Gastrocnemius medialis (tissue), 4 donors: ENCODE measurements at places on chromosomes 16 and 17. TPM values are rescaled to one million over a fixed set of nuclear protein-coding genes. Genes with fewer than 3 reads are reported as not detected.

DNA sequence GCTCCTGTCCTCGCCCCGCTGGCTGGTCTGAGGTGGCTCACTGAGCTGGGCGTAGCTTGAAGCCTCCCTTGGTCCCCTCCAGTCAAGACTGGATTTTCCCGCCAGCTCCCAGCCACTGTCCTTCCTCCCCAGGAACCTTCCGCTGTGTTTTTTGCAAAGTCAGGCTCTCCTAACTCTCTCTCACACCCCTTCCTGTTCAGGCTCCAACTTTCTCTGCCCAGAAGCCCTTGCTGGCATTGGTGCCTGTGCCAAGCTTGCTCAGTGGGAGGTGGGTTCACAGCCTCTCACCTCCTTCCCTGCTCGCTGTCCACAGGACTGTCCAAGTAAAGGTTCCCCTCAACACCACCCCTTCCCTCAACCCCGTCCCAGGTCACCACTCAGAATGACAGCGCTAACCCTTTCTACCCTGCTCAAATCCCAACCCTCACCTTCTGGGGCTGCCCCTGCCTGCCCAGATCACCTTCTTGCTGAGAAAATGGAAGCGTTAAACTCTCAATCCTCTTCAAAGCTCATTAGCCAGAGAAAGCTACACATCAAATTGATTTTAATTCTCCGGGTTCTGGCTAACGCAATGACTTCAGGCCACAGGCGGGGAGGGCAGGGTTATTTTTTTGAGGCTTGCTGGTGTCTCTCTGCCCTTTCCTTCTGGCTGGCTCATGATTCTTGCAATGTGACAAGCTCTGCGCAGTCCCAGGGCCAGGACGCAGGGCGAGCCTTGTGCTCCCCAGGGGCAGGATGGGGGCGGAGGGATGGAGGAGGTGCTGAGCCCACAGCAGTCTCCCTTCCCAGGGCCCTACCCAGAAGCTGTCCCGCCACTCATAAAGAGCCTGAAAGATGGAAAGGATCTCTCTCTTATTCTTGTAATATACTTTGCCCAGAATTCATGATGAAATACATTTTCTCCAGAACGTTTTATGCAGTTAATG is 357.2 kb upstream of the TNRC6C start:
- no peak overlapping the region for H3K4me3 ChIP-seq
- H3K36me3 ChIP-seq: no peaks in the 10 kb centered on the region
- H3K27ac ChIP-seq: peak overlapping the region; percentile 99
- DNase-seq: peak; percentile 68

Gene ST6GALNAC2
- 13.6 TPM for total RNA-seq

GRCh38 chr16:51024703-51025102 is 126.4 kb downstream of the SALL1 start:
- H3K4me1 ChIP-seq: no peaks in the 10 kb centered on the region
- H3K4me3 ChIP-seq: no peak overlapping the region
- H3K27me3 ChIP-seq: no peaks in the 10 kb centered on the region
- DNase-seq: no peak

Gene ZNF768
- total RNA-seq: 118 TPM

Gene CCL22
- not detected for total RNA-seq

Gene SLC38A8
- total RNA-seq: not detected

GRCh38 chr16:14199624-14200023 is 128.5 kb downstream of the MRTFB start:
- peaks cover 7% of the 10 kb centered on the region for H3K4me1 ChIP-seq
- H3K27me3 ChIP-seq: no peaks in the 10 kb centered on the region
- no peaks in the 10 kb centered on the region for H3K36me3 ChIP-seq
- H3K4me3 ChIP-seq: no peak overlapping the region

DNA sequence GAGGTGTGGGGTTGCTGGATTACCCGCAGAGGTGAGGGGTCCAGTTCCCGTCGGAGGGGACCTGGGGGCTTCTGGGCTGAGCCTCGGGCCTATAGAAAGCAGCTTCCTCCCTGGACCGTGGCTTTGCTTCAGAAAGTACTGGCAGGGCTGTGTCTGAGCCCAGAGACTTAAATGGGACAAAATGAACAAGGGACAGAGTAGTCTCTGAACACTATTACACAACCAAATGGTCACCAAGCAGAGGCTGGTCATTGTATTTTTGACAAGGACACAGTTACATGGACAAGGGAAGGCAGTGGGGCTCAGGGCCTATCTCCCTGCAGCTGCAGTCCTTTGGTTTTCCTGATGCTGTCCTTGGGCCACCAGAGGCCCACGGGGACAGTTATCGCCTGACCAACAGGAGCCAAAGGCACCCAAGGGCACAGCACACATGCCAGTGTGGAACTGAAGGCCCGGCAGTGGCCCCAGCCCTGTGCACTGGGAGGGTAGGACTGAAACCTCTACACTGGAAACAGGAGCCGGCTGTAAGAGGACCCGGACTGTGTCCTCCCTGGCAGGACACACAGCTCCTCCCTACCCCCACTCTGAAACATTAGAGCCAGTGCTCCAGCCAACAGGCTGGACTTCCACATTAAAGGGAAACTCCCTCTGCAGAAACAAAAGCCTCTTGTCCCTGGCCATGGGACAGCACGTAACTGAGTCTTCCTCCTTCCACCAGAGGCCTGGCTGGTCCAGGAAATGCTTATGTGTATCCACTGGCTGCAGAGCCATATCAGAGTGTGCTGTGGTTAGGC is 26.0 kb upstream of the ERN1 start:
- H3K36me3 ChIP-seq: no peaks in the 10 kb centered on the region
- no peaks in the 10 kb centered on the region for H3K27me3 ChIP-seq
- DNase-seq: peak; percentile 98
- H3K4me1 ChIP-seq: peaks cover 96% of the 10 kb centered on the region
- peak overlapping the region; percentile 99 for H3K27ac ChIP-seq

- no peaks in the 10 kb centered on the region for H3K27me3 ChIP-seq
- H3K4me1 ChIP-seq: peaks cover 8% of the 10 kb centered on the region
- no peak overlapping the region for H3K4me3 ChIP-seq
- DNase-seq: no peak
- H3K36me3 ChIP-seq: no peaks in the 10 kb centered on the region
Measured at GRCh38 chr17:40430272-40431230, 12.7 kb upstream of the IGFBP4 start.

GRCh38 chr16:84876873-84877606 is 57.3 kb downstream of the CRISPLD2 start:
- no peaks in the 10 kb centered on the region for H3K4me1 ChIP-seq
- no peaks in the 10 kb centered on the region for H3K27me3 ChIP-seq
- no peak overlapping the region for H3K27ac ChIP-seq
- no peak for DNase-seq

- no peaks in the 10 kb centered on the region for H3K36me3 ChIP-seq
- peaks cover 18% of the 10 kb centered on the region for H3K4me1 ChIP-seq
- H3K27me3 ChIP-seq: no peaks in the 10 kb centered on the region
- peak within 1 kb of the TSS; percentile 80 for H3K4me3 ChIP-seq
- peak within 1 kb of the TSS; percentile 94 for H3K27ac ChIP-seq
Measured at GRCh38 chr16:30786936-30787612, at the start of gene ZNF629. Gene ZNF629 (minus strand): TSS chr16:30787205. CDS start chr16:30784482, 2,723 bp downstream.

GRCh38 chr17:6191405-6192324 is 121.5 kb downstream of the WSCD1 start:
- H3K27me3 ChIP-seq: no peaks in the 10 kb centered on the region
- no peaks in the 10 kb centered on the region for H3K36me3 ChIP-seq
- H3K4me3 ChIP-seq: no peak overlapping the region
- H3K27ac ChIP-seq: no peak overlapping the region
- no peaks in the 10 kb centered on the region for H3K4me1 ChIP-seq

GRCh38 chr16:27539636-27540035 is 10.1 kb downstream of the GTF3C1 start:
- H3K27ac ChIP-seq: no peak overlapping the region
- peaks cover 94% of the 10 kb centered on the region for H3K36me3 ChIP-seq
- no peak for DNase-seq
- no peaks in the 10 kb centered on the region for H3K27me3 ChIP-seq

- no peaks in the 10 kb centered on the region for H3K27me3 ChIP-seq
- no peak overlapping the region for H3K4me3 ChIP-seq
- no peaks in the 10 kb centered on the region for H3K36me3 ChIP-seq
- no peak for DNase-seq
Measured at GRCh38 chr16:46947900-46948547, 25.4 kb downstream of the DNAJA2 start.

DNA sequence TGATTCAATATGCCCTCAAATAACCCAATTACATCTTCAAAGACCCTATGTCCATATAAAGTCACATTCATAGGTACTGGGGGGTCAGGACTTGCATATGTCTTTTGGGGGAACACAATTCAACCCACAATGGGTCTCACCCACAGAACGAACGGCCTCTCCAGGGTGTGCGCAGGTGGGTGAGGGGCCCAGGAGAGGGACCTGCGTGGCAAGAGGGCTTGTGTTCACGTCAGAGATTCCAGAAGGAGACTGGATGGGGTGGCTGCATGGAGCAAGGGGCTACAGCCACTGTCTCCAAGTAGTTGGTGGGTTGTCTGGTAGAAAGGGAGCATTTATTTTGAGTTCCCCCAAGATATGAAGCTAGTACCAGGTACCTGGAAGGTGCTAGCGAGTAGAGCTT is 212.2 kb downstream of the SEC14L1 start:
- H3K4me3 ChIP-seq: no peak overlapping the region
- no peaks in the 10 kb centered on the region for H3K36me3 ChIP-seq
- no peak for DNase-seq
- no peaks in the 10 kb centered on the region for H3K27me3 ChIP-seq
- H3K27ac ChIP-seq: peak overlapping the region; percentile 62

DNA sequence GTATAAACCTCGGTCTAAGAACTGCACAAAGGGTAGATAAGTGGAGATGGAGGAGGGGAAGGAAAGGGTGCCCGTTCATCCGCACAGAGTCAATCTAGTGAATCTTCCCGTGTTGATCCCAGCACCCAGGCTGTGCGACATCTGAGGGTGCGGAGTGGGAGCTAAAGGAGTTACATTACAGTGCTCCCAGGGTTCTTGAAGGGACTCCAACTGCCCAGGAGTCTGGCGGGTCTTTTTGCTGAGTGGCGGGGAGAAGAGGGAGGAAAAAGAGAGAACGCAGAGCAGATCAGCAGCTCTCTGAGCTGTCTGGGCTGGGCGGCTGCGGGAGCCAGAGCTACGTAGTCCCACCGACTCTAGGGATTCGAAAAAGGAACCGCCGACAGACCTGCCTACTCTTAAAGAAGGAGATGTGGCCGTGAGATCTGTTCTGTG is 1.6 kb upstream of the CA10 start:
- peaks cover 46% of the 10 kb centered on the region for H3K27me3 ChIP-seq
- peaks cover 8% of the 10 kb centered on the region for H3K4me1 ChIP-seq
- DNase-seq: no peak
- no peak overlapping the region for H3K27ac ChIP-seq
- no peaks in the 10 kb centered on the region for H3K36me3 ChIP-seq

DNA sequence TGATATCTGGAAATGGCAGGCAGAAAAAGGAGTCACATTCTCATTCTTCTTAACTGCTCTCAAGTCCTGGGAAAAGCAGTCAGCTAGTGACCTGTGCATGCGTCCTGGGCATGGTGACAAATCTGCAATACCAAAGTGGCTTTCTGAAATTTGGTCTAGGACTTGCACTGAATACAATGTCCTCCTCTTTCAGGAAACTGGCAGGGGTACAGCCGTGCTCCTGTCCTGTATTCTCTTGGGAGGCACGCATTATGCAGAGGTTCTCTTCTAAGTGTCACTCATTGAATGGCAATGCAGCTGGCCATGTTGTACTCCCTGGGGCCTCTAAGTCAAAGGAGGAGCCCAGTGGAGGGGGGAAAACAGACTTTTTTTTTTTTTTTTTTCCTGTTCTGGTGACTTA is 10.6 kb downstream of the PHF12 start:
- DNase-seq: peak; percentile 81
- H3K4me1 ChIP-seq: peaks cover 92% of the 10 kb centered on the region
- H3K36me3 ChIP-seq: no peaks in the 10 kb centered on the region
- H3K27me3 ChIP-seq: no peaks in the 10 kb centered on the region
- peak overlapping the region; percentile 96 for H3K27ac ChIP-seq
- H3K4me3 ChIP-seq: no peak overlapping the region

- no peak overlapping the region for H3K27ac ChIP-seq
- no peak for DNase-seq
- no peaks in the 10 kb centered on the region for H3K4me1 ChIP-seq
- no peaks in the 10 kb centered on the region for H3K27me3 ChIP-seq
- H3K36me3 ChIP-seq: no peaks in the 10 kb centered on the region
Measured at GRCh38 chr17:49382556-49382955, 20.5 kb upstream of the ZNF652 start.

Gene PRSS33
- not detected for total RNA-seq

DNA sequence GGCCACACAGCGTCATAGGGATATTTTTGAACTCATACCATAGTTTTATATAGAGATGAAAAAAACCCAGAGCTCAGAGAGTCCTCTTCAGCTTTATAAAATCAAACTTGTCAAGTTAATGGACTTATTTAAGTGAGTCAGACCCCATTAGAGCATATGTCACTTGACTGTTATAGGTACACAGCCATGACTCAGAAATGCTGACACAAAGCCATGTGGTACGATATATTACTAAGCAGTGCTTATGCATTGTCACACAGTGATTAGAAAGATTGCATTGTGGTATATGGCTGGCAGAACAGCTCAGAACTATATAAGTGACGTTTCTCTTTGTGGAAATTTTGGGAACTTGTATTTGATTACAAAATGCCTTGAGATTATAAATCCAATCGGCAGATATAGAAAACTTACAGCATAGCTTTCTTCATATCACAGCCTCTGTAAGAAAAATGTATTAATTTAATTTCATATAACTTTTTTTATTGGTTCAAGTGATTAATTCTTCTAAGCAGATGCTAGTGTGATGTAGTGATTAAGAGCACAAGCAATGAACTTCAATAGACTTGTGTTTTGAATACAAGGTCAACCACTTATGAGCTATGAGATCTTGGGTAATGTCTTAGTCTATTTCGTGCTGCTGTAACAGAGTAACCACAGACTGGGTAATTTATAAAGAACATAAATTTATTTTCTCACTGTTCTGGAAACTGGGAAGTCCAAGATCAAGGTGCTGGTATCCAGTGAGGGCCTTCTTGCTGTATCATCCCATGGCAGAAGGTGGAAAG is 25.8 kb upstream of the GINS3 start:
- no peaks in the 10 kb centered on the region for H3K4me1 ChIP-seq
- H3K36me3 ChIP-seq: no peaks in the 10 kb centered on the region
- no peaks in the 10 kb centered on the region for H3K27me3 ChIP-seq
- DNase-seq: no peak
- no peak overlapping the region for H3K4me3 ChIP-seq

Gene SOX9
- 0.31 TPM for total RNA-seq

GRCh38 chr16:54649876-54650275 is 280.8 kb upstream of the IRX5 start:
- H3K4me1 ChIP-seq: peaks cover 3% of the 10 kb centered on the region
- H3K4me3 ChIP-seq: no peak overlapping the region
- no peak for DNase-seq
- no peak overlapping the region for H3K27ac ChIP-seq
